NCI-H1105 treated with DMSO at 0.1 percent for 48 hours (cell line): ENCODE measurements at places on chromosomes 3 and 15.

DNA sequence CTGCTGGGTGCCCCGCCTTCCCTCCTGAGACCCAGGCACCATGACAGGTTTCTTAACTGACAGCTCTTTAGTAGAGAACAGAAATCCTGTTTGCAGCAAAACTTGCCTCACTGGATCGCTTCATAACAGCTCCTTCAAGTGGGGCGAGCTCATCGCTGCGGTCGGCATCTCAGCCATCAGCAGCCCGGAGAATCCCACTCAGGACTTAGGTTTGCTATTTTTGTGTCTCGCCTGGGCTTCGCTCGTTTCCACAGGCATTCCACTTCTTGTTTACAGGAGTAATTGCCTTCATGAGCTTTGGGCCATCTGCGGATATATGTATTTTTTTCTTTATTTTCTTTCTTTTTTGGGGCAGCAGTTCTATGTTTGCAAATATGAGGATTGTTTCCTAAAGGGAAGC is 15.7 kb downstream of the KLF13 start:
- no peak for DNase-seq

- no peak for DNase-seq
Measured at GRCh38 chr3:10299175-10299574, 6.4 kb upstream of the GHRL start.

GRCh38 chr3:53817809-53818208 is 28.4 kb downstream of the CHDH start:
- no peak for DNase-seq

DNA sequence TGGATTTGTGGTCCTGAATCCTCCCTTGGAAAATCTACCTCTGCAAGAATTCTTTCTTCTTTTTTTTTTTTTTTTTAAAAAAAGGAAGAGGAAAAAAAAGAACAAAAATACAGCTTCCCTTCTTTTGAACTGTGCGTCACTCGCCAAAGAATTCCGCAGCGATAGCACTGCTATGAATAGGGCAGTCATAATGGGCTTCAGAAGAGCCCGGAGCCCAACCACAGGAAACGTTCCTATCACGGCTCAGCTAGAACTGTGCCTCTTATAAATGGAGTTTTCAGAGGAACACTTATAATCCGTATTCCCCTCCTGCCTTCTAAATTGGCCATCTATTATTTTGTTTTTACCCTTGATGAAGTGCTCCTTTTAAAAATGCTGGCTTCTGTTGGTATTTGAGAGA is 227.7 kb downstream of the ADAMTS17 start:
- no peak for DNase-seq
